ENCODE measurements at places on chromosomes 11 and 22.
A peak's percentile ranks its signal among the peaks of the same experiment; 100 is the strongest.

GRCh38 chr11:123775289-123775688, 21.0 kb upstream of the OR6X1 start:
- DNase-seq: no peak

DNA sequence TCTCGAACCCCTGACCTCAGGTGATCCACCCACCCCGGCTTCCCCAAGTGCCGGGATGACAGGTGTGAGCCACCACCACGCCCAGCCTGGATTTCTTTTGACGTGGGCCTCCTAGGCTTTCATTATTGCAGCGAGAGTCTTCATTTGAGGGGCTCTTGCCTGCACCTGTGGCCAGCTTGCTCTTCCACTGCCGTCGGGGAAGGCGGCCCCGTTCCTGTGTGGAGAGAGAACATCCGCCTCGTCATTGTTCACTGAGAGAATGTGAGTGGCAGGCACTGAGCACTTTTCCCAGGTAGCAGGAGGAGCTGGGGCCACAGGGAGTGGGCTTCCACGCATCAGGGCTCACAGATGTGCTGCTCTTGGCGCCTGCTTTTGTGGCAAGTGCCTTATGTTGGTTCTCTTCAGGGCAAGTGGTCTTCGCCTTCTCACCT, 365.0 kb downstream of the TBC1D22A start:
- DNase-seq: no peak

- peak; percentile 64 for DNase-seq
These were observed 96.4 kb downstream of the KIAA1671 start for GRCh38 chr22:25048659-25049647.

DNA sequence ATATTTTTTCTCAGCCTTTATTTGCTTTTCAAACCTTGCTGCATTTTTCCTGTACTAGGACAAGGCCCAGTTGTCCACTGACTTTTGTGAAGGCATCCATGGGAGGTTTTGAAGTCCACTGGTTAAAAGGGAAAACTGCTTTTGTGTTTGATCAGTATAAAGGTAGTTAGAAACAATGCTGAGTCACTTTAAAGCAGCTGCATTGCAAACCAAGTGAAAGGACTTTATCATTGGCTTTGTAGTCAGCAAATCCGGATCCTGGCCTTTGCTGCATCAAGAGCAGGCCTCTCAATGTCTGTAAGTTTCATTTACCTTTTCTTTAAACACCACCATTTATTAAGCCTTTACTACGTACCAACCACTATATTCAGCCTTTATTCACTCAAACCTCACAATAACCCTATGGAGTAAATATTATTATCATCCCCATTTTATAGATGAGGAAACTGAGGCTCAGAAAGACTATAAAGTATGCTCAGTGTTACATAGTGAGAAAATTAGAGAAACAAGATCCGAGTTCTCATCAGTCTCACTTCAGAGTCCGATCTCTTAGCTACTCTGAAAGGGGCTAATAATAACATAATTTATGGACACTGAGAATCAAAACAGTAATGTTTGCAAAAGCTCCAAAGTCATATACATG, 60.6 kb upstream of the HSD17B12 start:
- no peak for DNase-seq

- DNase-seq: peak; percentile 35
These were observed at the start of gene ZNF215 for GRCh38 chr11:6926208-6927029. Gene ZNF215 (plus strand): TSS chr11:6926426. CDS start chr11:6932273, 5,847 bp downstream.

GRCh38 chr11:7525424-7525823, 11.6 kb downstream of the PPFIBP2 start:
- no peak for DNase-seq

- peak; percentile 89 for DNase-seq
These were observed 110.6 kb downstream of the ETS1 start for GRCh38 chr11:128476729-128477128.

DNA sequence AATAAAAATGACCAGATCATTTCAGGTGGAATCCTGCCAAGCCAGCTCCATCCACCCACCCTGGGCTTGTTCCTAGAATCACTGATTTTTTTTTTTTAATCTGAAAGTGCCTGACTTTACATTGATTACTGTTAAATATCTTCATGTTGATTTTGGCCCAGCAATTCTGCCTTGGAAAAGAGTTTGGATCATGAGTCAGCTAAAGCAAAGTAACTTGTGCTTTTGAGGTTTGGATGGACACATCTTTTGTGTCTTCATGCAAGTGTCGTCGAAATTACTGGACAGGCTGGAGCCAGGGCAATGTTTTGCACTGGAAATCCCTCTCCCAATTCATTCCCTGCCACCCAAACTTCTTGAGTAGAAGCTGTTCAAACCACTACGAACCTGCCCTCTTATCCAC, 164.0 kb upstream of the SYT13 start:
- no peak for DNase-seq

- no peak for DNase-seq
These were observed 37.9 kb downstream of the CELF1 start for GRCh38 chr11:47514825-47515647.

- DNase-seq: no peak
These were observed 20.3 kb downstream of the NEAT1 start for GRCh38 chr11:65442842-65443331.

GRCh38 chr11:78525720-78526119, 48.9 kb downstream of the NARS2 start:
- DNase-seq: no peak

GRCh38 chr11:30411383-30411782, 88.5 kb downstream of the ARL14EP start:
- no peak for DNase-seq

DNA sequence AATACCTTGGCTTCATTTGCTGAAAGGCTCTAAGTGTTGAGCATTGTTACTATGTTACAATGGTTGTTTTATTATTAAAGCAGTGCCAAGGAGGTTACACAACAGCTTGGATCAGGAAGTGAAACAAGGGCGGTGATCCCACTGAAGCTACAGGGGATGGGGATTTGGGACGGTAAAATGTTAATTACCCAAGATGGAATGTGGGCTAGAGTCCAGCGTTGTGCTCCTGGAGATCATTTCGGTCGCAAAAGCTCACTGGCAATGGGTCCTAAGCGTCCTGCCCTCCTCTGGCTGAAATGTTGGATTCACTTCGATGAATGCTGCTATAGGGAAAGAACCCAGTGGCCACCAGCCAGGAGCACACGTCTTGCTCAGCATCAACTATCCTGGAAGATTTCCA, 48.3 kb downstream of the FAM83F start:
- no peak for DNase-seq

Data from T-cell (primary cell).